Thymus (tissue), 14 donors: ENCODE measurements at places on chromosomes 6 and 20. TPM values are rescaled to one million over a fixed set of nuclear protein-coding genes. Genes with fewer than 3 reads are reported as not detected.

GRCh38 chr6:906920-907319 is 214.0 kb upstream of the EXOC2 start:
- DNase-seq: no peak

- no peak for DNase-seq
These were observed 289.0 kb downstream of the SYNE1 start for GRCh38 chr6:152348116-152348515.

LGSN gene
- total RNA-seq: 0.14 TPM

ECT2L gene
- 0.09 TPM for total RNA-seq

DNA sequence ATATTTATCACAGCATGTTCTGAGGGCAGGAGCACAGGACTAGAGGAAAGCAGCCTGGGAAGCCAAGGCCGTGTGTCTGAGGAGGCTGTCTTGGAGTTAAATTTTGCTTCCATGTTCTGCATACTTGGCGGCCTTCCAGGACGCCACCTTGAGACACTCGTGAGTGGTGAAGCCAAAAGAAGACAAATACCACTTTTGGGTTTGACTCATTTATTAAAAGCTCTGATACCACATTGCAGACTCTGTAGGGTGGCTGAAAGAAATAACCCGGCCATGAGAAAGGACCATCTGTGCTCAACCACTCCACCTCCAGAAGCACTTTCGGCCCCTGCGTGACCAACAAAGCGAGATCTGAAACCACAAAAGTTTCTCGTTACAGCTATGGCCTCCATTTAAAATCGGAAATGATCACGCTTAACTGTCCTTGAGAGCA is 120.0 kb downstream of the TMEM242 start:
- no peak for DNase-seq

DNA sequence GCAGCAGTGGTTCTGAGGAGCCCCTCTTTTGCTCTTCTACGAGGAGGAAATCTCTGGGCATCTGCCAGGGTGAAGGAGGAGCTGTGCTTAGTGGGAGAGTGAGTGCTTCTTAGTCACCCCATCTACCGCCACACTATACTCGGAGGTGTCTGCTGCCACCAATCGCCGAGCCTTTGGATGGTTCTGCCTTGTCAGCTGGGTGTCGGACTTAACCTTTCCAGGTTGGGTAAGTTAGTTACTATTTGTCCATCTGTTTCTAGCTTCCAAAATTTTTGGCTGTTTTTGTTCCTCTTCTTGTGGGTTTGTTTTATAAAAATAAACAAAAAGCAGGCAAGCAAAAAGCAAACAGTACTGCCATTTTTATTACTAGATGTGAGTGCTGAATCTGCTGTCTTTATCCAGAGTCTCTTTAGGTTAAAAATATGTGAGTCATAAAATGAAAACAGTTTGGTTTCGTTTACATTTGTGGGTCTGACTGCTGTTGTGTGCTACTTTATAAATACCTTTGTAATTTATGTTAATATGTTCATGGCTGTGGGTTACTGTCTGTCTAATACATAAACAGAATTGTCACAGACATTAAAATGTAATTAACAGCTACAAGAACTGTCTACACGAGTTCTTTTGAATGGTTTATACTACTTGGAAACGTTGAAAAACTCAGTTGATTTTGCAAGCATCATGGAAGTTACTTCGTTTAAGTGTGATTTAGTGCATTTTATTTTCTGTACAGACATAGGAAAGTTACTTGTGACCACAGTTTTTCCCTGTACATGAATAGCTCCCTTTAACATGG is 89.2 kb downstream of the ARID1B start:
- DNase-seq: no peak

TUBB2B gene
- 6.8 TPM for total RNA-seq

CDK5RAP1 gene
- total RNA-seq: 25.6 TPM

DNA sequence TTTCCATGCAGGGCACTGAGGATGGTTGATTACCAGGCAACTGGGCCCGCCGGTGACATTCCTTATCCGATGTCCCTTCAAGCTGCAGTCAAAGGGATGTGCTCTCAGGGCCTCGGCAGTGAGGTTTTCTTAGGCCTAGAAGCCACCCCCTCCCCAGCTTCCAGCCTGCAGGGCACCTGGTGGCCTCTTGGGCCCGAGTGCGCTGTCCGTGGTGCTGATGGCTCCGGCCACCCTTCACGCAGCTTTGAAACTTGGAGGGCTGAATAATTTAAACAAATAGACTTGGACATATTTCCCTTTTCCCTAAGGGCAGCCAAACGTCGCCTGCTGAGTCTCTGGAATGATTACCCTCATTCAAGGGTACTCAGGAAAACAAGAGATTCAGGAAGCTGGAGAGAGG is 8.9 kb upstream of the MLN start:
- DNase-seq: no peak

- DNase-seq: no peak
These were observed 15.9 kb upstream of the LOC128125822 start for GRCh38 chr6:63556369-63556768.

C2 gene
- total RNA-seq: 9.0 TPM

MCHR2 gene
- total RNA-seq: not detected
